NT2/D1 (cell line): ENCODE measurements at places on chromosomes 4 and X.

- no peak for DNase-seq
Observed at GRCh38 chr4:158758142-158758541, 10.7 kb upstream of the FNIP2 start.

- DNase-seq = no peak
Observed at GRCh38 chr4:8277356-8278008, 7.9 kb downstream of the HTRA3 start.

DNA sequence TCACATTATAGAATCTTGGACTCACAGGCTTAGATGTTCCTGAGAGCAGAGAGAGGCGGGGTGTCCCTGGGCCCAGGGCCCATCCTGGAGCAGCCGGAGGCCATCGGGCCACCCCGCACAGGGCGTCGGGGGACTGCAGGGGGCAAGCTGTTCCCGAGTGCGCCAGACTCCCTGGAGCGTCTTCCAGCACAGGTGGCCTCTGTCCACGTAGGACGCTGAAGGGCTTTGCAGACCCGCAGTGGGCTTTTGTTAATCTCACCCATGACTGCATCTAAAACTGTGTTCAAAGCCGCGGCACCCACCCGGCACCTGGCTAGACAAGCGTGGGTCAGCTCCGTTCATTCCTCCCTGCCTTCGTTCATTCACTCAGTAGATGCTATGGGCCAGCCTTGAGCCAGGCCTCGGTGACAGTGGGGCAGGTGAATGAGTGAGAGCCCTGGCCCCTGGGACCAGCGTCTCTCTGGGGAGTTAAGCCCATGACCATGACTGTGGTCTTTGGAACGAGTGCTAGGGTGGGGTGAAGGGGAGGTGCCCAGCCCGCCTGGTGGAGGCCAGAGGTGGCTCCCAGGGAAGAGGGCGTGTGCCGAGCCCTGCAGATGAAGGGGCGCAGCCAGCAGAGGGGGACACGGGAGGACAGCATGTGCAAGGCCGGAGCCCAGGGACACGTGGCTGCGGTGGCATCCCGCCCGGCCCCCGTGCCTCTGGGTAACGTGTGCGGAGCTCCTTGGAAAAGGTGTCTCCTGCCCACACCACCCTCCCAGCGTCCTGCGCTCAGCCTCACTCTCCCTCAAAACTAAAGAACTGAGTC, 98.3 kb downstream of the HMX1 start:
- no peak for DNase-seq

DNA sequence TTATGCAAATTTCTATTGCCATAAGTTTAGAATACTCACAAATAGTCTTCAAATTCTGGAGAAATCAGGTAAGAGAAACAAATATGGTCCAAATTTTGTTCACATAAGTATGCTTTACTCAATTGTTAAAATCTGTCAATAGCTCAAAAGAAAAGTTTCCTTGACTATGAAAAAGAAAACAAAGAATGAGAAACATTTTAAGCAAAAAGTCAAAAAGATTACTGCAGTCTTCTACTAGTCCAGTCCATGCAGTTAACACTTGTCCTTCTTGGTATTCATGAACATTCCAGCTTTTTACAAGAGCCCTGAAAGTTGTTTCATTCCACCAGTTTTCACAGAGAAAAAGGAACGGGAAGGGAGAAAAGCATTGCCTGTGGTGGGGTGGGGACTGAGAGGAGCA, 54.7 kb upstream of the ZXDA start:
- DNase-seq = no peak

GRCh38 chr4:7358100-7358735, 76.5 kb downstream of the PSAPL1 start:
- DNase-seq = no peak

DNA sequence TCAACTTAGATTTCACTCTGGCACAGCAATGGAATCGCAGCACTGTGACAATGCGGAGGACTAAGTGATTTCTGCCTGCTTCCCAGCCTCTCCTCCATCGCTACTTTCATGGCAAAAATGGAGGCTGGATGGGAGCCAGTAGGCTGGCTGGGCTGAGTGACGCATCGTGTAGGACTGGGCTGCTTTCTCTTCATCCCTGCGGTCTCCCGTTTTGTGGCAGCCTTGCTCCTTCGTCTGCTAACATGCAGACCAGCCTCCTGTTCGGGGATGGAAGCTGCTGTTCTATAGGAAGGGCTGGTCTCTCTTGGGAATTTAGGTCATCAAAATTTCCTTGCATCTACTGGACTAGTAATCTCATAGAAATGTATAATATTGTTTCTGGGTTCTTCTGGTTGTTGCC, 15.8 kb upstream of the RGS12 start:
- no peak for DNase-seq

DNA sequence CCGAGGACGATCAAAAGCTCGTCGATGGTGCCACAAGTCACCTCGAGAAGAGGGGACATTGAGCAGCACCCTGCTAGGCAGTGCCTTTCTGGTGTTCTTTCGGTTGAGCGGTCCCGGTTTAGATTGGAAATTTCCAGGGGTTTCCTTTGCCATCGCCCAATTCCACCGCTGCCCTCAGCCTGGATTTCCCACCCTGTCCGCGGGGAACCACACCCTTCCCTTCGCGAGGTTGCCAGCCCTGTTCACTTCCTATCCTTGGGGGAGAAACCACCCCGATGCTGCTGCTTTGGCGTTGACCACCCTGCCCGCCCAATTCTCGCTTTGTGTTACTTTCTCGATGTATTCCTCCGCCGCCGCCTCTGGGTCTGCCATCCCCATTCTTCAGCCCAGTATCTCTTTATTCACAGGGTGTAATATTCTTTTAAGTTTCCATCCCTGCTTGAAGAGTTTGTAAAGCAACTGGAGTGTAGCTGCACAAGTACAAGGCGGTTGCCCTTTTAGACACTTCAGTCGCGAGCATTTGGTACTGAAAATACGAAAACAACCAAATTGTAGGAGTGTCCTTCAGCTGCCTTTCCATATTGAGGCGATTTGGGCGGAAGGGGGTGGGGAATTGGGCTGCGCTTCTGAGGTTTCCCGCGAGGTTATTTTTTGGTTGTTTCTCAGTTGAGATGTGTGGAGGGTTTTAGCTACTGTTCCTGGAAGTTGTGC, 1.1 kb downstream of the OGT start:
- DNase-seq = no peak

- no peak for DNase-seq
Observed at GRCh38 chr4:24978291-24979075, 52.3 kb downstream of the LGI2 start.

- no peak for DNase-seq
Observed at GRCh38 chr4:139144161-139144859, 32.7 kb downstream of the ELF2 start.
